Activated CD4-positive, CD25-positive, alpha-beta regulatory T cell (primary cell): ENCODE measurements at places on chromosomes 7 and 10.

DNA sequence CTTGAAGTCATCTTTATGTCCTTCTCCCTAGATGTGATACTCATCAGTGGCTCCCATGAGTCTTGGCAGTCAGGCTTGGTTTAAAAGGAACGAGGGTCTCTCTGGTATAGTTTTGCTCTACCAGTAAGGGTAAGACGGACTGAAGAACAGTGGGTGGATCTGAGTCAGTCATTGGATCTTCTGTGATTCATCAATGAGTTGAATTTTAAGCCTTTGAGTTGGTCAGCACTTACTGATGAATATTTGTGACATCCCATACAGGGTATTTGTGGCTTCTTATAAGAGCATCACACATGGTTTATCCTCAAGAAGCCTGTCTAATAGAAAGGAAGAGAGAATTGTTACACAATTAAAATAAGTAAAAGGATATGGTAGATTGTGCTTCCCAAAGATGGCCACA lies 87.3 kb upstream of the NAMPT start:
- no peak for DNase-seq

DNA sequence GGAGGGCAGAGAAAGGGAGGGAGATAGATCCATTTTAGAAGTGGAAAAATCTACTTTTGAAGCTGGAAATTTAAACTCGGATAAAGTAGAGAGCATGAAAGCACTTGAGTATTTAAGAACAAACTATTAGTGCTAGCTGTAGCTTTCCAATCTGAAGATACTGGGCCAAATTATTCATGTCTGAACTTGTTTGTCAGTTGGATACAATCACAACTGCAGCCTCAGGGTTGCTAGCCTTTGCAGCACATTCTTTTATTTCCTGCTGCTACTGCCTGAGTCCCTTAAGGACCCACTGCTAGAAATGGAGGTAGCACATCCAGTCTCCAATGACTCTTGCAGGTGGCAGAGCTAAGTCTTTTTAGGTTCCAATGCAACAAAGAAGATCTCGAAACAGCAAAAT lies 8.3 kb upstream of the SLC25A13 start:
- DNase-seq, result no peak

DNA sequence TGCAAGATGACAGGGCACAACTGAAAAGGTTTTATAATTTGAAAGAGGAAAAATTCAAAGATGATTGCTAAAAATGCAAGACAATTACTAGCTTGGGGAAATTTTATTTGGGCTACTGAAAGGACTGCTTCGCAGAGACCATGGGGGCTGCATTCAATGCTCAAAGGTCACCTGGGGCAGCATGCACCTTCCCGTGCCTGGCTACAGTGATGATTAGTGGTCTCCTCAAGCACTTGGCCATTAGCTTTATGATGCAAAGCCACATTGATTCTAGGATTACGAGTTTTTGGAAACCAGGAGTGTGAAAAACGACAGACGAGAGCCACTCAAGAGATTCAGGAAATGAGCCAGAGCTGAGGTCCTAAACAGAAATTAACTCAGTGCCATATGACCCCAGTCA lies 764.6 kb downstream of the PHTF2 start:
- no peak for DNase-seq

DNA sequence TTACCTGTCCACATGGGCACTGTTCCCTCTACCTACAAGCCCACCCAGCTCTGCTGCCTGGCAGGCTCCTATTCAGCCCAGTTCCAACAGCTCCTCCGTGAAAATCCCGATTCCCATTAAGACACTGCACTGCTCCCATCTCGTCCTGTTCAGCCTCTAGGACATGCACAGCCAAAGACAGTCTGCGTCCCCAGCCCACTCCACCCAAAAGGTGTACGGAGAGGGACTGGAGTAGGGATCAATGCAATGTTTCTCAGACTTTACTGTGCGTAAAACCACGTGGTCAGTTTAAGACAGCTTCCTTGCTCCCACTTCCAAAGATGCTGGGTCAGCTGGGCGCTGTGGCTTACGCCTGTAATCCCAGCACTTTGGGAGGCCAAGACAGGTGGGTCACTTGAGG lies 19.9 kb downstream of the FGFR2 start:
- no peak for DNase-seq

DNA sequence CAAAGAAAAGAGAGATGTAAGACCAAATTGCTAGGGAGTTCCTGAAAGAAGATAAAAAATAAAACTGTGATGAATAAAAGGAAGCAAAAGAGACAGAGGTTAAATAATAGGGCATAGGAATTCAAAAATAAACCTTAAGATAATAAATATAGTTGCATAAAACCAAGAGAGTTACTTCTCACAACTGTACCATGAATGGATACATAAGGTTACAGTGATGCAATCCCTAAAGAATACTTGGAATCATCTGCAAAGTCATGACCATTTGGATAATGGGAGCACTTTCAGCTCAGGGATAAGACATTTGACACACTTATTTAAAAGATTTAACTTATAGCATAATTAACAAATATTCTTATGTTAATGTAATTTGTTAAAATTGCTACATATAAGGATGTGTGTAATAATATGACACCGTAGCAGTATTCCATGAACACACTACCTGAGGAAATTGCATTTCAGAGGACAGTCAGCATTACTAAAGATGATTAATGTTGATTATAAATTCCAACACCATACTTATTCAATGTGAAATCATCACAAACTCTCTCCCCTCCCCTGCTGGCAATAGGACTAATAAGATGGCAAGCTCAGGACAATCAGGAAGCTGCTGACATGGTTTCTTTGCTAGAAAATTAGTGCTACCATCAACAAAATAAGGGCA lies 202.1 kb upstream of the AKR1E2 start:
- DNase-seq, result no peak

DNA sequence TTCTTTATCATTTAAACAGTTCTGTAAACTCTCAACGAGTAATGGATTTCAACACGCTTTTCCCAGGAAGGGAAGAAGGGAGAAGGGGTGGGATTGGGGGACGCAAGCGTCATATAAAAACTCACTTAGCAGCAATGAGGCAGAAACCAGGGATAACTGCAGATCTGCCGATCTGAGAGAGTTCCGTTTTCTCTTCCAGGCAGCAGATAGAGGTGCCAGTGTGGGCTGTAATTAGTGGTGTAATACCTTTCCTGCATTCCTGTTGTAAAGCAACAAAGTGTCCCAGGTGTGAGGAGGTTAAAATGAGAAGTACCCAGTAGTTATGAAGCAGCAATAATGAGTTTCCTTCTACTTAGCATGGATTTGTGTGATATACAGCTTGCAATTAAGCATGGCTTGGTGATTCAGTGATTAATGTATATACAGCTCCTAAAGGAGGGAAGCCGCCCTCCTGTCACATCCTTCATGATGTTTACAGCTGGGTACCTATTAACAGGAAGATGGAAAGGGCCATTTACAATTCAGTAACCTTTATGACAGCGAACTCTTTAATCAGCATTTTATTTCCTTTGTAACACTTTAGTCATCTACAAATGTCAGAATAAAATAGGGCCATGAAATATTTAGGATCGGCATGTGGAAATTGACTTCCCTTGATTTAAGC lies 271.9 kb downstream of the LRMDA start:
- no peak for DNase-seq

- DNase-seq, result no peak
Measured at GRCh38 chr10:12727832-12728215, 273.7 kb downstream of the CCDC3 start.

DNA sequence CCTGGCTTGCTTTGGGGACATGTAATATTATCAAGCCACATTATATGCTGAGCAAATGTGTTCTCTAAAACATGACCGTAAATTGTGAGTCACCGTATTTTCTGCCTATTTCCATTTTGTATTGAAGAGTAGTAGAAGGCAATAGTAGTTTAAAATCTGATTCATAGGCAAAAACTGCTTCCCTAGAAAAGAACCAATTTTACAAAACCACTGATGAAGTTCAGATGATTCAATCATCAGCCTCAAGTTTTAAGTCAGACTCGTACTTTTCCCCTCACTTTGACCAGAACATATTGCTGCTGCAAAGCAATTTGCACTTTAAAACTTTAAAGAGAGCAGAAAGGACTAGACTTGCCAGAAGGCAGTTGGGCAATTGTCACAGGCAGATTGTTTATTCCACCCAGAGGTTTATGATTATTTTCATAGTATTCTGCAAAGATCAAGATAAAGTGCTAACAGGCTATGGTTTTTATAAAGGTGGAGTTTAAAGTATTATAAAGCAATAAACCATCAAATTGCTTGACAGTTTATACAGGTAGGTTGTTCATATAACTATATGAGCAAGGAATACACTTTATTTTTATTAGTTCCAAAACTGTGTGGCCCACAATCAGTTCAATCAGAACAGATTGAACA lies 168.2 kb downstream of the ETV1 start:
- no peak for DNase-seq

GRCh38 chr10:28719789-28720436 lies 42.6 kb downstream of the BAMBI start:
- no peak for DNase-seq

- no peak for DNase-seq
Measured at GRCh38 chr7:77239471-77239870, 39.9 kb upstream of the FGL2 start.

DNA sequence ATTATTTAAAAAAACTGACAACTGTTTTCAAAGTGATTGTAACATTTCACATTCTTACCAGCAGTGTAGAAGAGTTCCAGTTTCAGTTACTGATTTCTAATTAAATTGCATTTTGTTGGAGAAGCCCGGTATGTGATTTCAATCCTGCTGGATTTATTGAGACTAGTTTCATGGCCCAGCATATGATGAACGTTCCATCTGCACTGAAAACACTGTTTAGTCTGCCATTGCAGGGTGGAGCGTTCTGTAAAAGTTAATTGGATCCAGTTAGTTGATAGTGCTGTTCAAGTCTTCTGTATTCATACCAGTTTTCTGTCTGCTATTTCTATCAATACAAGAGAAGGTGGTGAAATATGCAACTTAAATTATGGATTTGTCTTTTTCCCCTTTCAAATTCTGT lies 37.3 kb upstream of the CCNY start:
- DNase-seq, result no peak

- no peak for DNase-seq
Measured at GRCh38 chr7:151873402-151873965, 3.4 kb downstream of the PRKAG2 start.

- DNase-seq, result no peak
Measured at GRCh38 chr10:131090761-131091661, 220.5 kb downstream of the TCERG1L start.

DNA sequence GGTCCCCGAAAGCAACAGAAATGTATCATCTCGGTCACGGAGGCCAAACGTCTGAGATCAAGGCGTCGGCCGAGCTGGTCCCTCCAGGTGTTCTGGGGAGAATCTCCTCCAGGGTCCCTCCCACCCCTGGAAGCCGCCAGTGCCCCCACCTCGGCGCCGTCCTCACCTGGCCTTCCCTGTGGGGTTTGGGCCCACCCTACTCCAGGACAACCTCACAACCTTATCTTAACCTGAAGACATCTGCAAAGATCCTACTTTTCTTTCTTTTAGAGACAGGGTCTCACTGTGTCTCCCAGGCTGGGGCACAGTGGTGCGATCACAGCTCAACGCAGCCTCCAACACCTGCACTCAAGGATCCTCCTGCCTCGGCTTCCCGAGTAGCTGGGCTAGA lies 33.4 kb downstream of the ADAP1 start:
- DNase-seq, result no peak
